ENCODE measurements at places on chromosomes 11 and 22.

DNA sequence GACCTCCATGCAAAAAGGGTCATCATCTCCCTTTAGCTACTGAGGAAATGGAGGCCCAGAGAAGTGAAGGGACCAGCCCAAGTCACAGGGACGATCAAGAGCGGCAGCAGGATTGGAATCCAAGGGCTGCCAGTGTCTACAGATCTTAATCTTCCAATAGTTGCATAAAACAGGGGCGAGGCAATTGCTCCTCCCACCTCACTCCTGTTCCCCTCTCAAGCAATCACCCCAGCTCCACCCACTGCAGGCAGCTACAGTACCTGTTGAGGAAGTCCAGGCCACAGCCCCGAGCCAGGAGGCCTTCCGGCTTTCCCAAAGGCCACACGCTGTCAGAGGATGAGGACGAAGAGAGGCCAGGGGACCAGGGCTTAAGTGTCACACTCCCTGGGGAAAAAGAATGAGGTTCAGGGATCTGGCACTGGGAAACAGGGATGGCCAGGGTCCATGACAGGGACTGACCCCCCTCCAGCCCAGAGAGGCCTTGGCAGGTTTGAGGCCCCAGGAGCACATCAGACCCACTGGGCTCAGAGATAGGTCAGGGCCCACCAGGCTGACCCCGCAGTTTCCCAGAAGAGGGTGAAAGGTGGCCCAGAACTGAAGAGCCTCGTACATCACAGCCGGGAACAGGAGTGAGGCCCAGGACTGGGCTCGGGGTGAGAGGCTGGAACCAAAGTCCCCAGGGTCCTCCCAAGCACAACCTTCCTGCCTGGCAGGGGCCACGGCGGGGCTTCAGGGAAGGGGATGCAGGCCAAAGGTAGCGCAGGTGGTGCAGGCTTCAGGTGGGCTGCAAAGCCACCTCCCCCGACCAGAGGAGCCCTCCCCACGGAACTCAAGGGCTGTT is 16.4 kb upstream of the MFNG start:
- DNase-seq: no peak

- DNase-seq: no peak
Measured at GRCh38 chr11:65060913-65061408, 2.6 kb upstream of the NAALADL1 start.

DNA sequence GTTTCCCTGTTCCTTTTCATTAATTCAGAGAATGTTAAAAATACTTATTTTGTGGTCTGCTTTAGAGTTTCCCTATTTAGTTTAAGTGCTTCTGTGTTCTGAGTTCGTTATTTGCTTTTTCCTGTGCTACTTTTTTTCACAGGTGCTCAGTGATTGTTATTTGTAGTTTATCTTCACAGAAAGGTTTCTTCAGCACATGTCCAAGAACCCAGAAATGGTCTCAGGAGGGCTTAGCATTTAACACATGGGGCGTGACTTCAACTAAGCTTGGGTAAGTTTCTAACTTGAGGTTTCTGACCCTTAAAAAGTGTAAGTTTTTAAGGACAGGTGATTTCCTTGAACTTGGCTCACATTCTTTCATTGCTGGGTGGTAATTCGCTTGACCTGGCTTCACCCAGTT is 157.3 kb downstream of the AASDHPPT start:
- DNase-seq: no peak

DNA sequence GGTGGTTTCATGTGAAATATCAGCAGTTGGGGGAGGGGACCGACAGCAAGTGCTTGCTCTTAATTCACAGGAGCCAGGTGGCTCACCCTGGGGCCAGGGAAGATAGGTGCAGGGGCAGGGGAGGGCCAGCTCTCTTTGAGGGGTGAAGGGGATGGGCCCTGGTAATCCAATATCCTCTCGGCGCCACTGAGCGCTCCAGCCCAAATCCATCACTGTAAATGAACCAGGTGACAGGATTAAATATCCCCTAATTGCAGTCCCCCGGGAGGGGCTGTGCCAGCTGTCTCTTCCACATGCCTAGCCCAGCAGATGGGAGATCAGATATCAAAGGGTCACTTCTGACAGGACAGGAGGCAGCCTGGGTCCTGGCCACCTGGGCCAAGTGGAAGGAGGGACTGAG is 531.8 kb upstream of the CADM1 start:
- no peak for DNase-seq

DNA sequence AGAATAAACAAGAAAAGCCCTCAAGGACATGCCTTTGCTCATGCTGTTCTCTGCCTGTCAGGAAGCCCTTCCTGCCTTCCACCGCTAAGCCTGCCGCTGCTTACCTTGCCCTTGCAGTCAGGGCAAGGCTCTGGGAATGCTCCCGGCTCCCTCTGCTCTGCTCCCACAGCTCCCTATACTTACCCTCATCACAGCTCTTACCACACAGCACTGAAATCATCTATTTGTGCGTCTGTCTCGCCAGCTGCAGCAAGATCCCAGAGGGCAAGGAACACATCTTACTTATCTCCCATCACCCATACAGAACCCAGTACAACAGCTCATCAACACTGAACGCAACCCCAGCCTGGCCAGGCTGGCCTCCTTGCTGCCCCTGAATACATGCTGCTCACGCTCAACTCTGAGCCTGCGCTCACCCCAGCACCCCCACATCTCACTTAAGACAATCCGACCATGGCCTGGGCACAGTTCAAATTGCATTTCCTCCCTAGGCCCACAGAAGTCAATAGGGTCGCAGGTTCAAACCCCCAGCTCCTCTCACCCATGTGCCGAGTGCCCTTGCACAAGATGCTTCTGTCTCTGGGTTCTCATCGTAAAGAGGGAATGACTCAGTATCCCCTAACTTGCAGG is 161.8 kb downstream of the IGLL1 start:
- DNase-seq: no peak

DNA sequence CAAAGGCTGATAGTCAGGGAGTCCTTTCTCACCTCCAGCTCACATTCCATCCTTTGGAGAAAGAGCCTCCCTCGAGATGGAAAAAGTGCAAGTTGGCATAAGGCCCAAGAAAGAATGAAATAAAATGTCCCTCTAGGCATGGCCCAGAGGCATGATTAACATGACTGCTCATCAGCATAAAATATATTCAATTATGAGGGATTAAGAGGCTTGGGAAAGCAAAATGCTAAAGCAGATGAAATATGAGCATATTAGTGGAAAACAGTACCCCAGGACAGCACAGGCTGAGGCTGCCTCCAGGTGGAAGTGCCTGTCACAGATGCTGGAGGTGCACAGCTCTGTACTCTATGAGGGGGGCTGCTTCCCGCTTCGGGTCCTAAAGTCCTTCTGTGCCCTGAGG is 347.8 kb upstream of the PLET1 start:
- no peak for DNase-seq

- no peak for DNase-seq
Measured at GRCh38 chr11:96275801-96276594, 67.0 kb downstream of the MAML2 start.

GRCh38 chr11:68370211-68371111 is 58.1 kb downstream of the LRP5 start:
- no peak for DNase-seq

GRCh38 chr11:36015799-36016198 is 71.9 kb downstream of the LDLRAD3 start:
- DNase-seq: no peak

GRCh38 chr22:26494506-26494905 is 10.8 kb downstream of the SRRD start:
- DNase-seq: no peak

GRCh38 chr11:84372381-84372950 is 1086.3 kb upstream of the CCDC90B start:
- DNase-seq: no peak

- no peak for DNase-seq
Measured at GRCh38 chr11:57164317-57164716, 17.4 kb upstream of the LRRC55 start.

DNA sequence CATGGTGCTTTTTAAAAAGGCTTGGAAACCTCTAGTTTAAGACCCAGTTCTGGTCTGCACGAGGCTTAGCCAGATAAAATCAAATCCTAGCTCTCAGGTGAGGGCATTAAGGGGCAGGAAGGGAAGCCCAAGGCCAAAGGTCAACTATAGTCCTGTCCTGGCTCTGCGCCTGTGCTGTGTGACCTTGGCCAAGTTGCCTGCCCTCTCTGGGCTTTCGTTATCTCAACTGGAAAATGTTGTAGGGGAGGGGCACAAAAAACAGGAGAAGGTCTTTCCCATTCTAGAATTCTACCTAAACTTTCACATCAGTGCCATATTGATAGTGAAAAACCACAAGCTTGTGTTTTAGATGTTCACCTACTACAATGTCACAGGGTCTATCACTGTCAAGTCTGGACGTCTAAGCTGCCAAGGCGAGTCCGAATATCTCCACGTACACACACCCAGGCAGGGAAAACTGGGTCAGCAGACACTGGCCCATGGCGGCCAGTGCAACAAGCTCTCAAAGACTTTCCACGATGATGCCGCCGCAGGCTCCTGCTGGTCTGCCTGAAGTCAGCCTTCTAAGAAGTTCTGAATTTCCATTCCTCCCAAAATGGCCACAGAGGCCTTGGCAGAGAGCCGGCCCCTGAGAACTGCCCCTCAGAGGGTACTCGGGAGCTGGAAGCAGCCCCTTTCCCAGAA is 18.0 kb downstream of the MN1 start:
- no peak for DNase-seq
